ENCODE measurements at places on chromosomes 2 and 18.

- no peak for DNase-seq
These were observed 10.0 kb downstream of the XRCC5 start for GRCh38 chr2:216119146-216119545.

- no peak for DNase-seq
These were observed 5.3 kb upstream of the CRYBA2 start for GRCh38 chr2:218998414-218999002.

DNA sequence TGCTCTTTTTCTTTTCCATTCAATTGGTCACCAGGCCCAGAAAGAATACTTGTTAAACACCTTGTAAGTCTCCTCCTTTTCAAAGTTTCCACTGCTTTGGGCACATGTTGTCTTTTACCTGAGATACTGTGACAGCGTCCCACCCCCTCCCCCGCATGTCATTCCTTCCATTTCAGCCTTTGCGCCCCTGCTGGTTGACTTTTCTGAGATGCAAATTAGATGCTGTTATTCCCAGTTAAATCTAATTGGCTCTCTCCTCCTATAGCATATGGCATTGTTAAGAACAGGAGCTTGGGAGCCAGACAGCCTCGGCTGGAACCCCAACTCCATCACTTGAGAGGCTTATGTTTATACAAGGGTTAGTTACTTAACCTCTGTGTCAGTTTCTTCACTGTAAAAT lies 80.3 kb upstream of the GAREM1 start:
- no peak for DNase-seq

DNA sequence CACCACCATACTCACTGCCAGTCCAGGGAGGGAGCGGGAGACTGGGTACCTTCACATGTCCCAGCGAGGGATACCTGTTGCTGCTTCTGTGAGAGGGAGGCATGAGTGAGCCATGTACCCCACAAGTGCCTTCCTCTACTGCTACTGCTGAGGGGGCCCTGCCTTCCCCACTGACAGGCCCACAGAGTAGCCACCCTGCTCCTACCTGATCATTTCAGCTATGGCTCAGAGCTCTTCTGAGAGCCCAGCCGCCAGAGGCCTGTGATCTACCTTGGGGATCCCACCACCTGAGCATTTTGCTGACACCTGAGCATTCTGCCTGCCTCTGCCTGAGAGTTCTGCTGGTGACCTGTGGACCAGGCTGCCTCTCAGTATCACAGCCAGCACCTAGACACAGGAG lies 137.6 kb downstream of the FSIP2 start:
- no peak for DNase-seq

DNA sequence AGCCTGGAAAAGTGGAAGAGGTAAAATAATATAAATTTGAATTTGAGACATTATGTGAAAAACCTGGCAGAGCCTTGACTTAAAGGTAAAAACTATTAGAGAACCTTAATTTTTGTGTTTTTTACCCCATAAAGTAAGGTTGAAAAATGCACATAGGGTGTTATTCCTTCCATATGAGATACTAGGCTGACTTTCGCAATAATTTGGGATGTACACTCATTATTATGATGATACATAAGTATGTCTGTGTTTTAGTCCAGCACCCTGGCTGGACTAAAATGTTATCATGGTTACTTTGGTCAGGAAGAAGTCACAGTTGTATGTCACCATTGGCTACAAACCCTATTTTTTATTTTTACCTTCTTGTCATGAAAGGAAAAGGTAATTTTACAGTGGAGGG lies 19.8 kb downstream of the NEMP2 start:
- no peak for DNase-seq

- DNase-seq, result no peak
These were observed 414.1 kb upstream of the ID2 start for GRCh38 chr2:8267721-8268120.
